ENCODE measurements at places on chromosomes 7 and 10.

DNA sequence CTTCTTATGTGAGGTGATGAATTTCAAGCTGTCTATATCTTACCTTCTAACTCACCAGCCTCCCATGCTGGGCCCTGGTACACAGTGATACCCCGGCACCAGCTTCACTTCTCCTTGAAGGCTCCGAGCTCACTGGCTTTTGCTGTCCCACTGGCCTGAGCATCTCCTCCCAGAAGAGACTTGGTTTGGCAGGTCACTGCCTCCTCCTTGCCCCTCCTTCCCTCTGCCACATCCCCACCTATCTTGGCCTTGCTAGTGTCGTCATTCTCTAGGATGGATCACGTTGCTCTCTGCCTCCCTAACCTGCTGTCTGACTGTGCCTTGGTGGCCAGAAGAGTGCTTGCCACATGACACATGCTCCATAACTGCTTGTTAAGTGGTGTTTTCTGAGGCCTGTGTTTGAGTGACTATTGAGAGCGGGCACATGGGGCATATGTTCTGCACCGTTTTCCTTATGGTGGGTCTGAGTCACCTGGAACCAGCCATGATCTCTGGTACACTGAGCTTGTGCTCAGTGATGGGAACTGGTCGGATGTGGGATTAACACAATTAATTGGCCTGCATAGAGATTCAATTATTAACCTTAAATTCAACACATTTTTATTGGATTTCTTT, 86.5 kb downstream of the TMEM178B start:
- no peak for DNase-seq

GRCh38 chr7:157235357-157236333, 96.9 kb downstream of the UBE3C start:
- no peak for DNase-seq

GRCh38 chr7:33685981-33686683, 219.2 kb upstream of the BMPER start:
- DNase-seq, result no peak

GRCh38 chr10:73338801-73339368, 19.8 kb downstream of the CFAP70 start:
- DNase-seq, result no peak

GRCh38 chr10:64598600-64598999, 1077.4 kb downstream of the REEP3 start:
- DNase-seq, result no peak

- DNase-seq, result no peak
Measured at GRCh38 chr7:89385411-89385810, 589.9 kb upstream of the TEX47 start.

- no peak for DNase-seq
Measured at GRCh38 chr10:118950997-118951637, 78.4 kb upstream of the NANOS1 start.

- no peak for DNase-seq
Measured at GRCh38 chr10:76729841-76730487, 907.6 kb downstream of the KCNMA1 start.

DNA sequence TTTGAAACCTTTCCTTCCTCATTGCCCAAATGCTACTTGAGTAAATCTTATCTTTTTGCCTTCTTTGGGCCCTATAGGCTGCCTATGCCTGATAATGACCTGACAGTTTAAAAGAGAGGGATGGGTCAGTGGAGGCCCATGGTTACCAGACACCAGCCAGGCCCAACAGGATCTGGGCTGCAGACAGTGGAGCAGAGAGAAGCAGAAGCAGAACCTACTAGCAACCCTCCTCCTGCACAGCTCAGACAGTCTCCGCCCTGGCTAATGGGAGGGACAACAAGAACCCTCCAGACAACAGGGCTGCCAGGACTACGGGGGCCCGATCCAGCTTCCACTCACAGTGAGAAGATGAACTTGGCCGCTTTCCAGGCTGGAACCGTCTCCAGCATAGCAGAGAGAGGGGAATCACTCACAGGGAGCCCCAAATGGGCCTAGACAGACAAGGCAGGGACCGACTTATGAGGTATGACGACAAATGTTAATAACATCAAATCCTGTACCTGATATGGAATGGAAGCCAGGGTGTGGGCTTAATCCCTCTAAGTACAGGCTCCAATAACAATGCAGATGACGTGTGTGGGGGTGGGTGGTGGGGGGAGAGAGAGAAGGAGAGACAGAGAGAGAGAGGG, 31.7 kb upstream of the DGKI start:
- DNase-seq, result no peak

- DNase-seq, result no peak
Measured at GRCh38 chr10:4780091-4780490, 45.9 kb upstream of the AKR1E2 start.

- no peak for DNase-seq
Measured at GRCh38 chr10:131745591-131745990, 155.2 kb upstream of the PPP2R2D start.

DNA sequence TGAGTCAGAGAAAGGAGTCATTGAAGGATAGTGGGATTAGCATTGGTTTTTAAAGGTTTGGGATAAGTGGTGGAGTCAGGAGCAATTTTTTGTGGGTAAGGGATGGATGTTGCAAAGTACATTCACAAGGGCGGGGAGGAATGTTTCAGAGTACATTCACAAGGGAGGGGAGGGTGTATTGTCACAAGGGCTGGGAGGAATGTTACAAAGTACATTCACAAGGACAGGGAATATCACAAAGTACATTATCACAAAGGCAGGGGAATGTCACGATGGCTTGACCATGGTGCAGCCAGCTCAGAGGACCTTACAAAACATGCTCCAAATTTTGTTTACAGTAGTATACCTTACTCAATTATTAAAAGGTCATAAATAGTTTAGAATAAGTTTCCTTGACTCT, 30.3 kb downstream of the C1GALT1 start:
- DNase-seq, result no peak

GRCh38 chr10:10519674-10520073, 498.0 kb upstream of the CELF2 start:
- DNase-seq, result no peak

Measured in HuH-7 (cell line).